ENCODE measurements at places on chromosomes 13 and 19. TPM values are rescaled to one million over a fixed set of nuclear protein-coding genes. Genes with fewer than 3 reads are reported as not detected.

The GYS1 gene
- total RNA-seq, result 50.8 TPM

The SPINT2 gene
- 21.3 TPM for total RNA-seq

The FGF21 gene
- total RNA-seq, result not detected

The UBE2L5 gene
- not detected for total RNA-seq

The CYSLTR2 gene
- total RNA-seq, result 1.8 TPM

The C19orf67 gene
- not detected for total RNA-seq

The ZNF415 gene
- 0.50 TPM for total RNA-seq

The FBXO27 gene
- 0.66 TPM for total RNA-seq

The ZNF235 gene
- total RNA-seq, result 3.6 TPM

The ZNF714 gene
- total RNA-seq, result 15.1 TPM

The RASL11A gene
- 5.5 TPM for total RNA-seq

The ERICH4 gene
- not detected for total RNA-seq

The KIR3DL1 gene
- total RNA-seq, result not detected

The IGSF23 gene
- not detected for total RNA-seq

The SOX21 gene
- not detected for total RNA-seq

The ZNF446 gene
- total RNA-seq, result 6.2 TPM

The NEK5 gene
- not detected for total RNA-seq

The SHFL gene
- total RNA-seq, result 52.5 TPM

The ADPRHL1 gene
- 0.69 TPM for total RNA-seq

The TTC9B gene
- total RNA-seq, result 1.1 TPM

The CACNG7 gene
- total RNA-seq, result not detected

The FTL gene
- total RNA-seq, result 1,320 TPM

The ELSPBP1 gene
- not detected for total RNA-seq

The MATK gene
- total RNA-seq, result 17.1 TPM

The KRI1 gene
- 52.5 TPM for total RNA-seq

The POLRMT gene
- 59.8 TPM for total RNA-seq

The RYR1 gene
- 13.2 TPM for total RNA-seq

The IGFL2 gene
- not detected for total RNA-seq

The ADGRE3 gene
- total RNA-seq, result not detected

The OR7G3 gene
- not detected for total RNA-seq

The MEDAG gene
- total RNA-seq, result 0.21 TPM

The PGLYRP1 gene
- not detected for total RNA-seq

The RAB3A gene
- total RNA-seq, result 9.5 TPM

The AMER2 gene
- not detected for total RNA-seq

The SIGLEC8 gene
- total RNA-seq, result not detected

The ZNF283 gene
- 7.7 TPM for total RNA-seq

The ZNF285 gene
- total RNA-seq, result not detected
